ENCODE measurements at places on chromosomes 11 and 22.

DNA sequence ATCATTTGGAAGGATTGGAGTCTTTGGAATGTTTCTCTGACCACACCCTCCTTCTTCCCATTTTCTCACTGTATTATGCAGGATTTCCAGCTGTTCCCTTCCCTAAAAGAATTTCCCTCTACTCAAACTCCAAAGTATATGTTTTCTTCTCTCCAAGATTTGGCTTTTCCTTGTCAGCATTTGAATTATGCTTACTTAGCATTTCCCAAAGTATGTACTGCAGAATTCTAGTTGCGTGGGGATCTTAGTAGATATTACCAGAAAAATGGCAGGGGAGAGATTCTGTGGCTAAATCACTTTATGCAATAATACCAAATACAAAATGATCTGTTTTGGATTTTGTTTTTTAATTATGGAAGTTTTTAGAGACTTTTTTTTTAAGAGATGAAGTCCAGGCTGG, 142.3 kb downstream of the OR4C45 start:
- DNase-seq, result no peak

DNA sequence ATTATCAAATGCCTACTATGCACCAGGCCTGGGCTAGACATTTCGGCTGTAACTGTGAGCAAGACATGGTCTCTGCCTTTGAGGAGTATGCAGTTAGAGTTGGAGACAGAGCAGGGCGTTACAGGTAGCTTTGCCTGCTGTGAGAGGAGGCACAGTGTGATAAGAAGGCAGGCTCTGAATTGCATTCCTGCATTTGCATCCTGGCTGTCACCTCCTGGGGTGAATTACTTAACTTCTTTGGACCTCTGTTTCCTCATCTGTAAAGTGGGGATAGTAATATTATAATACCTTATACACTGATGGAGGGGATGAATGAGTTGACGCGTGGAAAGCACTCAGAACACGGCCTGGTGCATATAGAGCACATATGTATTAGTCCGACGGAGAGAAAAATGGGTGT, 118.1 kb upstream of the ARHGAP20 start:
- DNase-seq, result no peak

- DNase-seq, result no peak
Observed at GRCh38 chr11:12275818-12276217, 101.6 kb upstream of the PARVA start.

DNA sequence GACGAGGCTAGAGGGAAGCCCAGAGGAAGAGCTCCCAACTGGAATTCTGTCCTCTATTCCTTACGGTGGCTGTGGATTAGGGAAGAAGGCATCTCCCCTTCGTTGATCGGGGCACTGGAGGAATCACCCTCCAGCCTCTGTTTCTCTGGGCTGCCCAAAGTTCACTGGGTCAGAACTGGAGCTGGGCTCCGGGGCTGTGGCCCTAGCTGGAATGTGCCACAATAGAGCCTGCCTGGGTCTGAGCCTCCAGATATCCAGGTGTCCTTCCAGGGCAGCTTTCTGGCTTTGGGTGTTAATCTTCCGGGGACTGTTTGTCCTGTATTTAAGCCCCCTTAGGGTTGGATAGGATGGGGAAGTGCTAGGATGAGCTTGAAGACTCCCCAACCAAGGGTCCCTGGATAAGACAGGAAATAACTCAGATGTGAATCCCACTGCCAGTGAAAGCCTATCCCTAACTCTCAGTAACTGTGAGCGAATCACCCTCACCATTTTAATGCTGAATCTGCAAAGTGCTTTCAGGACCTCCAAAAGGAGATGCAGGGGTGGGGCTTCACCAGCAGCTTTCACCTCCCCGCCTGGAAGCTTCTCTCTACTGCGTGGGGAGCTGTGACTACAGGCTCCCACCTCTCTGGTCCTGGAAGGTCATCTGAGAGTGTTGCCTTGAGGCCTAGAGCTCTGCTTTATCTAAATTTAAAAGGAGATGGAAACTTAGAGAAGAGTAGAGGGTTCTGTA, 9.5 kb downstream of the YPEL4 start:
- no peak for DNase-seq

DNA sequence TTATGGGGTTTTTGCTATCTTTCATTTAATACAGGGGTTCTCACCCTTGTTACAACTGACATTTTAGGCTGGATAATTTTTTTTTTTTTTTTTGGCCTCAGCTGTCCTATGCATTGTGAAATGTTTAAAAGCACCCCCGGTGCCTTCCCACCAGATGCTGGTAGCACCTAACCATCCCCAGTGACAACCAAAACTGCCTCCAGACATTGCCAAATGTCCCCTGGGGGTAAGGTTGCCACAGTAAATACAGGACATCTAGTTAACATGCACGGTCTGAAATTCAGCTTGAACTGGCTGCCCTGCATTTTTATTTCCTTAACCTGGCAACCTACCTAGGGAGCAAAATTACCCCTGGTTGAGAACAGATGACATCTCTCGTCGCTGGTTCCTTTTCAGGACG, 72.4 kb downstream of the CYTH4 start:
- no peak for DNase-seq

DNA sequence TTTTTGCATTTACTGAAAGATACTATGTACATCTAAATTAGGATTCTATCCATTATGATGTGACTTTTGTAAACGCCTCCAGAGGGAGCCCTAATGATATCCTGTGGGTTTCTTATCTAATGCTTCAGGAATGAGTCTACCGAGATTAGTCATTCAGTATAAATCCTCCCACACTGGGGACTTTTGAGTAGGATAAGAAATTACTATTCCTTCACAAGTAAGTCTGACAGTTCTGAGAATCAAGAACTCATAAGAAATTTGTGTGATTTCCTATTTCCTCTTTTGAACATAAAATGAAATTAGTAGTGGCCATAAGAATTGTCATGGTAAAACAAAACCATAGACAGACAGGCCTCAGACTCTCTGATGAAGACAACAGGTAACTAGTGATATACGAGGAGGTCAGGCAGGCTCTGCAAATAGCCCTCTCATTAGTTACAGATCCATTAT, 10.0 kb upstream of the OR5M1 start:
- no peak for DNase-seq
